Large intestine (tissue), 12 donors: ENCODE measurements at places on chromosomes 13 and 19. TPM values are rescaled to one million over a fixed set of nuclear protein-coding genes. Genes with fewer than 3 reads are reported as not detected.

Gene S1PR4
- polyA plus RNA-seq, result 0.55 TPM

Gene KMT2B
- 33.2 TPM for polyA plus RNA-seq

DNA sequence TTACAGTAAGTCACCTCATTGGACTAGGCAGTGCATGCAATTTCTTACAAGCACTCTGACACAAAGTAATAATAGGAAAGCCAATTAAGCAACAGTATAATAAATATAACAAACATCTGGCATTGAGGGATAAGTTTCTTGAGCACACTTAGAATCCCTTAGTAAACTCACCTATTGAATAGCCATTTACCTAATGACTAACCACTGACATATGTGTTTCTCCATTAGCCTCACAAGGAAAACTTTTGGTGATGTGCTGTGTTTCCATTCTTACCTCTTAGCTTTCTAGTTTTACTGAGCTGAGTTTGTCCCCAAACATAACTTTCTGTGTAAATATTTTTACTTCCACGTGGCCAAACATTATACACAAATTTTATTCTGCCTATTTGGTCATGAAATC, 47.4 kb upstream of the PCDH9 start:
- no peak for DNase-seq

DNA sequence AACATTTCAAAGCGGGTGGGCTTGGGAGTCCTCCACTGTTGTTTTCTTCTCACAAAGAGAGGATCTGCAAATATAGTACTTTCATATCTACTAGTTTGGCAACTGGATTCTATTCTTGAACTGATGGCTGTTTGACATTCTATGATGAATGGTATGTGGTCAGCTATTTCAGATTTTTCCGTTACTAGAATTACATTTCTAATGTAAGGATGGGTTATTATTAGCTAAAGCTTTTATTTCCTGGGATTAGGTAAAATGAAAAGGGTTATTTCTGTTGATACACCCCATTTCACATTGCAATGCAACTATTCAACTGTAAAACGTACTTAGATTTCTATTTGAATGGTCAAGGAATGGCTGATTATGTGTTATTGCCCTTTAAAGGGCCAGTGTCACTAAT, 629.7 kb downstream of the DACH1 start:
- no peak for DNase-seq

- peak; percentile 85 for DNase-seq
Observed at GRCh38 chr13:110913322-110914080, 1.4 kb downstream of the ANKRD10 start.
